ENCODE measurements at places on chromosomes 7 and 10.

DNA sequence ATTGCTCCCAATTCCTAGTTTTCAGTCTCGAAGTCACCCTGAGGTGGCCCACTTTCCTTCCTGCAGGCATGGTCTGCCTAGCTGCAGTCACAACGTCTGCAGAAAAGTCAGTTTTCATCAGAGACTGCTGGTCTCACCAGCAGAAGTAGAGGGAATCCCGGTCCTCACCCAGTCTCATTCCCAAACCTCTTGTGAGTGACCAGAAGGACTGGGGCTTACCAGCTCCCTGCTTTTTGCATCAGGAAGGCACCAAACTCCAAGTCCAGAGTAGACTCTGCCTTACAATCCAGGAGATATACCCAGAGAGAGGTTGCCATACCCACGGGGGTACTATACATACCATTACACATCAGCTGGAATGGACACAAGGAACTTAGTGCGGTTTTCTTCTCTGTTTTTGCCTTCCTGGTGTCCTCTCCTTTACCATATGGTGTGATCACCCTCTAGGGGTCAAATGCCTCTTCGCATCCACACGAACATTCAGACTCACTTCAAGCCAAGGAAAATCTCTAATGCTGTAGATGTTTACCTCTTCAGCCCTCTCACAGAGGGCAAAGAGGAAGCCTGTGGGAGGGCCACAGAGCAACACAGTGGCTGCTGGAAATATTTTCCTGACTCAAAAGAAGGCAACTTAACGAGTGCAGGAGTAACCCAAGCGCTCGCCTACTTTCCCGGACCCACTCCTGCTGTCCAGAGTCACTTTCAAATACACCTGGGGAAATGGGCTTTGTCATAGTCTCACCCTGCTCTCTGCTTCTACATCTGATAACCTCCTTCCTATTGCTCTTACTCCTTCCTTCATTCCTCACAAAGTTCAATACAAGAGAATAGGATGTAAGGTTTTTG, 220.9 kb downstream of the C7orf25 start:
- DNase-seq, result no peak

GRCh38 chr10:78211561-78212051, 177.9 kb downstream of the RPS24 start:
- DNase-seq, result no peak

DNA sequence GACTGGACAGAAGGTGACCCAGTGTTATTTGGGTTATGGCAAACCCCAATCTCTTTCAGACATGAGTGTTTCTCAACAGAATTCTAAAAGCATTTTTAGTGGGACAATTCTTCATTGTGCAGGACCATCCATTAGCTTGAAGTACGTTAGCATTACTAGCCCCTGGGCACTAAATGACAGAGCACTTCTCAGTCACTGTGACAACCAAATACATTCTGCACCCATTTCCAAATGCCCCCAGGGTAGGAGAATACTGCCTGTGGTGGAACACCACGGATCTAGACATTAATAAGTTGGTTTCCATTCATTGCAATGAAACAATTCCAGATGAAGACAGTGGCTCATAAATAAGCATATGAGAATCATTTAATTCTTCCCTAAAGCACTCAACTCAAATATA, 102.4 kb upstream of the FRMD4A start:
- no peak for DNase-seq

DNA sequence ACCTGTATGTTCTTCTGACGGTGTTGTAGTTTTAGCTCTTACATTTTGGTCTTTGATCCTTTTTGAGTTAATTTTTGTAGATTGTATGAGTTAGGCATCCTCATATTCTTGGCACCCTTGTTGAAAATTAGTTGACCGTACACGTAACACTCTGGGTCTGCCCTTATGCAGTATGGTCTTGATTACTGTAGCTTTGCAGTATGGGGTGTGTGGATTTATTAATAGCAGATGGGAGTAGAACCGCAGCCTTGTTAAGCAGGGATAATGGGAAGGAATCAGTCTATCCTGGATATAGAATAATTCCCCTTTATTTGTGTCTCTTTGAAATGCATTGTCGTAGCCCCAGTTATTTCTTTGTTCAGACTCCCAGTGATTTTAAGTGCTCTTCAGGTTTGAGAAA, 95.5 kb downstream of the UBE3C start:
- DNase-seq, result no peak

GRCh38 chr10:131024259-131025131, 287.0 kb downstream of the TCERG1L start:
- DNase-seq, result no peak

DNA sequence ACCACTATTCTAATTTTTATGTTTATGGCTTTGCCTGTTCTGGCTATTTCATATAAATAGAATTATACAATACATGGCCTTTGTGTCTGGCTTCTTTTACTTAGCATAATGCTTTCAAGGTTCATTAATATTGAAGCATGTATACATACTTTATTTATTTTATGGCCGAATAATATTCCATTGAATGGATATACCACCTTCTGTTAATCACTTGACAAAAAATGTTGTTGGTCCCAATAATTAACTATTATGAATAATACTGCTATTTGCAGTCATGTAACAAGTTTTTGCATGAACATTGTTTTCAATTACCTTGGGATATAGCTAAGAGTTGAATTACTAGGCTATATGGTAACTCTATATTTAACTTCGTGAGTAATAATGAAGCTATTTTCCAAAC, 767.5 kb downstream of the INHBA start:
- no peak for DNase-seq

- no peak for DNase-seq
Measured at GRCh38 chr7:101502466-101503098, 126.5 kb downstream of the MYL10 start.

DNA sequence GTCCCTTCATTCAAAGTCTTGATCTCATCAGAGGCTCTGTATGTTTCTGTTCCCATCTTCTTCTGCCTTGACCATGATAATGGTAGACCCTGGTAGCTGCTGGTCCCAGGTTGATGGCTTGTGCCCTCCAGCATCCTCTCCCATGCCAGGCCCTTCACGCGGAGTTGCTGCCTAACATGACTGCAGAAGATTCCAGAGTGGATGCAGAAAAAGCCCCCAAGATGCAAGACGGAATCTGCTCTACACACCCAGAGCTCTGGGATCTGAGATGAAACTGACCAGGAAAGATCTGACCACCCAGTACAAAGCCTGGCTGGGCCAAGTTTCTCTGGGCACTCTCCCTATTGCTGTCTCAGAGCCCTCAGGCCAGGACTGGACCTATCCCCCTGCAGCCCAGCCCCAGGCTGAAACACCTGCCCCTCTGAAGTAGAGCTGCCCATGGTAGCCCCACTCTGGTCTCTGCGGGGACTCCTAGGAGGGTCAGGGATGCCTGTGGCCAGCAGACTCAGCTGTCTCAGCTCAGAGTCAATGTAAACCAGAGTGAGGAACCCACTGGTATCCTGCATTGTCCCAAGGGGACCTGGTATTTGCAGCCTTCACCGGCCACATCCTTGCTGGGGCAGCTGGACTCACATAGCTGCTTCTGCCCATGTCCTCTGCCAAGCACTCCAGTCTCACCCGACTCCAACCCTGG, 9.5 kb upstream of the FRMD4A start:
- DNase-seq, result no peak

DNA sequence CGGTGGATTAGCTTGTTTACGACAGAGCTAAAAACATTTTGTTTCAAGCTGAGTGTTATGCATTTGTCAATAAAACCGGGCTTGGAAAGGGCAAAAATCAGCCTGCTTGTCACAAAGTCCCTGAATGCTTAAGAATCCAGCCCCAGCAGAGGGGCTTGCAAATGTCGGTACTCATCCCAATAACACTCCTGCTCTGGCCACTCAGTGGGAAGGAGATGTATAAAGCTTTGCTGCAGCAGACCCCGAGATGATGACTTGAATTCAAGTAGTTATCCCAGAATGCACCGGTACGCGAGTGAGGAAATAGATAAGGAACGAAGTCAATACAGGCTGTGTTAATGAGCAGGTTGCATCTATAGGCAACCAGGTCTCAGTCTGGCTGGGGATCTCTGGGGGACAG, 662.3 kb downstream of the CCSER2 start:
- DNase-seq, result no peak

Data from stimulated activated CD4-positive, alpha-beta T cell treated with anti-CD3 and anti-CD28 coated beads, Interleukin-1b, Interleukin-23, amount 100 ng/mL, for 24 hours (primary cell).